Vein endothelial cell (primary cell): ENCODE measurements at places on chromosomes 5 and 9. TPM values are rescaled to one million over a fixed set of nuclear protein-coding genes. Genes with fewer than 3 reads are reported as not detected.

Gene TNFAIP8
- total RNA-seq, result 10.4 and 12.1 TPM in 2 replicates

Gene ADAMTS12
- total RNA-seq, result 0.19 and 0.65 TPM in 2 replicates

Gene PCDHGA12
- total RNA-seq, result 6.9 and 12.0 TPM in 2 replicates

Gene INSL4
- total RNA-seq, result not detected in 2 replicates

Gene ARSI
- under 0.01 and 0.19 TPM in 2 replicates for total RNA-seq

Gene GOLGA1
- total RNA-seq, result 12.1 and 13.8 TPM in 2 replicates

Gene ORM2
- total RNA-seq, result not detected in 2 replicates

Gene COL5A1
- 44.7 and 91.1 TPM in 2 replicates for total RNA-seq

Gene TMEM38B
- total RNA-seq, result 5.2 and 7.5 TPM in 2 replicates

Gene CCDC192
- total RNA-seq, result not detected in 2 replicates

Gene SPINK6
- total RNA-seq, result not detected in 2 replicates

Gene ACTL7A
- total RNA-seq, result not detected in 2 replicates

Gene IDNK
- total RNA-seq, result 2.6 and 2.9 TPM in 2 replicates

Gene BNC2
- 29.0 and 34.3 TPM in 2 replicates for total RNA-seq

Gene NACC2
- 34.1 and 39.5 TPM in 2 replicates for total RNA-seq
